ENCODE measurements at places on chromosomes 6 and 20. TPM values are rescaled to one million over a fixed set of nuclear protein-coding genes. Genes with fewer than 3 reads are reported as not detected.
A peak's percentile ranks its signal among the peaks of the same experiment; 100 is the strongest.

- DNase-seq, result no peak
These were observed 78.1 kb downstream of the LRFN2 start for GRCh38 chr6:40509086-40509485.

GRCh38 chr20:38075161-38075998 is 41.8 kb downstream of the RPRD1B start:
- DNase-seq, result no peak

- no peak for DNase-seq
These were observed 2.9 kb upstream of the AKAP7 start for GRCh38 chr6:131132360-131132759.

GRCh38 chr6:168352096-168352495 is 32.5 kb upstream of the DACT2 start:
- no peak for DNase-seq

GRCh38 chr6:82032444-82032843 is 215.1 kb downstream of the IBTK start:
- no peak for DNase-seq

DNA sequence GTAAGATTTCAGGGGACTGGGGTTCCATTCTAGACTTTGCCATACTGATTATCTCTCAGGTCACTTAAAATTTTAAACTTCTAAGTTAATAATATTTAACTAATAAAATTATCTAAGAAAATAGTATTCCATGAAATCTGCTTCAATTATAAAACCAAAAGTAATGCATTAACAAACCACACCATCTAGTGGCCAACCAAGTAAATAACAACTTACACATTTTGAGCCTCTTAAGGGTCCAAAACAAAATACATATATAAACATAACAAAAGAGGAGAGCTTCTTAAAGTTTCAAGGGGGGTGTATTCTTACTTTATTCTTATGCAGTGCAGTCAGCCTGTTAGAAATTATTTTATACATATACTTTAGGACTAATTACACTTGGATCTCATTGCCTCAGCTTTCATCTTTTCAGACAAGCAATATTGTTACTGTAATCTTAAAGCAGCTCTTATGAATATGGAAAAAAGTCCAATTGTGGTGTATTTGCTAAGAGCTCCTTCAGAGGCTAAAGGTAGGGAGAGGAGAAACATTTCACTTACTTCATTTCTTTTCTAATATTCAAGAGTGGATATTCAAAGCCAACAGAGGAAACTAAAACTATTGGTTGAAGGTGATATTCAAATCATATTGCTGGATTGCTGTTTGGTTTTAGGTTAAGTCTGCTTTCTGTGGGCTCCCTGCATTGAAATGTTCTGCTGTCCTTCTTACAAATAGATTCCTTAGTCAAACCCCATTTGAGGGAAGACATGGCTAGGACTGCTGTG is 199.7 kb upstream of the SIM1 start:
- DNase-seq, result no peak

DNA sequence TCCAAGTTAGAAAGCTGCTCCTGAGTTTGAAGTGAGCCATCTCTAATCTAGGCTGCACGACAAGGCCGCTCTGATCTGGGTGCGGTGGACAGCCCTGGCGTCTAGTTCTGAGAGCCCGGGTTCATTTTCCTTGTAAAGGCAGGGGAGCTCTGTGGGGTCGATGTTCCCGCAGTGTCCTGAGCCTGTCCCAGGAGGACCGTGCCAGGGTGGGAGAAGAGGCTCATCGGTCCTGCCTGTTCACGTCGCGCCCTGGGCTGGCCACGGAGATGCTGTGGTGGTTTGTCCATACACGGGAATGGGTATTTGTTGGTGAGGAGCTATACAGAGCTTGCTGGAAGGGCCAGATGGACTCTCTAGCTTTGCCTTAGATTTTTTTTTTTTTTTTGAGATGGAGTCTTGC is 27.0 kb downstream of the PSMG4 start:
- DNase-seq, result no peak

- DNase-seq, result no peak
These were observed 73.3 kb downstream of the OPRM1 start for GRCh38 chr6:154112181-154112809.

GRCh38 chr6:36975231-36976006 is 10.6 kb downstream of the MTCH1 start:
- no peak for DNase-seq

- no peak for DNase-seq
These were observed 1.1 kb downstream of the RNF144B start for GRCh38 chr6:18388271-18388670.

- DNase-seq, result no peak
These were observed 14.1 kb downstream of the OSBPL2 start for GRCh38 chr20:62252342-62252966.

GRCh38 chr6:129163551-129163950 is 280.6 kb downstream of the LAMA2 start:
- DNase-seq, result no peak

- no peak for DNase-seq
These were observed 94.7 kb downstream of the ADTRP start for GRCh38 chr6:11683871-11684270.

DNA sequence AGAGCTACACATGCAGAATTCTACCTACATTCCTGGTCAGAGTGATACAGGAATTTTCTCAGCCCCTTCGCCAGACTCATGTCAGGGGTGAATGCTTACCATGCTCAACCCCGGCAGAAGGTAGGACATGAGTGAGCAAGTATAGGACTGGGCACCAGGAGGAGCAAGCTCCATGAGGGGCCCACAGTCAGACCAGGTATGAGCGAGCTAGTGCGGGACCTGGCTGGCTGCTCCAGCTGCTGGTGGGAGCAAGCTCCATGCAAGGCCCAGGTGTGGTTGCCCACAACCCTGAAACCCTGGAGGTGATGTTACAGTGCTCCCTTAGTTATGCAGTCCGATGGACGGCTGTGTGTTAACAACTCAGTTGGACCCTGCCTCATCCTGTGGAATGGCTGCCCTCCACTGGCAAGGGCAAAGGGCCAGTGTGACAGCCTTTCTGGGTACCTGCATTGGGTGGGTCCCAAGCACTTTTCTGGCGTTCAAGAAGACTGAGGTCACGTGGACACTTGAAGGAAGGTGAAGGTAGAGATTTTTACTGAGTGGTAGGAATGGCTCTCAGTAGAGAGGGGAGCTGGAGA is 503.5 kb upstream of the CITED2 start:
- DNase-seq, result no peak

DNA sequence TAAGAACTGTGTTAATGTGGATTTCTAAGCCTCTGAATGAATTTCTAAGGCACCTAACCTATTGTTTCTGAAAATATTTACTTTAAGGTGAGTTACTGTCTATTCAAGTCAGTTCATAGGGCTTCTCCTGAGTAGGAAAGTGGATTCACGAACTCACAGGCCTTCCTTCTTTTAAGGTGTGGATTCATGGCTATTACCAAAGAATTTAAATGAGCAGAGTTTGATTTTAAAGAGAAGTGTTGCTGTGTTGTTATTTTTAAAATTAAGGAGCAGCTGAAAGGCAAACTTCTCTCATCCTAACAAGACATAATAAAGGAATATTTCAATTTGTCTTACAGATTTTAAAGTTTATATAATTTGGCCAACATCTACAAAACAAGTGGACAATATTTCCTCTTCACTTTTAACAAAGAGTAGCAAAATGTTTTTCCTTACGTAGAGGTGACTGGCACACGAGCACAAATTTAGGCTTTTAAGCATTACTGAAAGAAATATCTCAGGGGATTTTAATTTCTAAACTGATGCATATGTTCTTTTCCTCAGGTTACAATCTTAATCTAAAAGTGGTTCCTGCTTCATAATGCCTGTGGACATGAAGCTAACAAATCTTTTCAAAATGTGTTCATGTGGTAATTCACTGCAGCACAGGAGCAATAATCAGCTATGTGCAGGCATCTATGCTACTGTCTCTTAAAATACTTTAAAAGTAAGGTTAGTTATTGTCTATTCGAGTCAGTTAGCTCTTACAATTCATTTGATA is 602 bp upstream of the TSPYL4 start:
- DNase-seq, result no peak

GRCh38 chr6:90362318-90362717 is 65.7 kb upstream of the BACH2 start:
- DNase-seq, result no peak

DNA sequence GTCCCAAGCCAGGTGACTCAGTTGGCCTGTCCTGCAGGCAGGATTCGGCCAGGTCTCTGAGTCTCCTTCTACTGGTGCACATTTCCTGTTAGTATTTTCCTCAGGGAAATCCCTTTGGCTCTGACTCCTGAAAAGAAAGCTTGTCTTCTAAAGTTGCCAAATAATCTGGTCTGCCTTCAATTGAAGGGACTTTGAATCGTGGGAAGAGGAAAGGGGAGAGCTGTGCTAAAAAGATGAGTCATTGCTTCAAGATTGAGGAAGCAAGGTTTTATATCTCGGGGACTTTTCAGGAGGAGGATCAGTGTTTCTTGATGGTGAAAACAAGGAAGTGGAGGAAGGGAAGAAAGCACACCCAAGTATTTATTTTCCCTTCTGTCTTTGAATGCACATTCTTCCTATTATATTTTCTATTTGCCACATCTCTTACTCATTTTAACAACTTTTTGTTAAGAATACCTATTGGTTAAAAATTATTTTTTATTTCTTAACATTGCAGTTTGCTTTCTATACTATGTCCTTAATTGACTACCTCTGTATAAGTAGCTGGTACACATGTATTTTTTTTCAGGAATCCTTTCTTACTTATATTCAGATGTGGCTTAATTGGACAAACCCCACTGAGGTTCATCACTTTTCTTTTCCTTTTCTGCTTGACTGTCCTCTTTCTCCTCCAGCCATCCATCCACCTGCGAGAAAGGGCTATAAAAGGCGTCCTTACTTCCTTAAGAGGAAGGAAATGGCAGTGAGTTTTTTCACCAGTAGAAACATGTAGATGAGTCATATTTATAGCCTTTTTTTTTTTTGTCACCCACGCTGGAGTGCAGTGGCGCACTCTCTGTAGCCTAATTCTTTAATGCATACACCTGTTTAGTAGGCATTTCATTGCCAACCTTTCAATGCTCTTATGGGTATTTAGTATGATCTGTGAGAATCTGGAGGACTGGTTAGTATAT is 15.0 kb upstream of the IFNGR1 start:
- peak; percentile 27 for DNase-seq

GRCh38 chr6:81988446-81988845 is 236.0 kb upstream of the TENT5A start:
- no peak for DNase-seq

GRCh38 chr6:131061751-131062119 is 1.3 kb downstream of the EPB41L2 start:
- no peak for DNase-seq

Gene EDN3
- total RNA-seq, result 7.7 TPM

Gene DAAM2
- 12.5 TPM for total RNA-seq

Gene STX11
- total RNA-seq, result 2.9 TPM

Gene LRRC73
- 7.0 TPM for total RNA-seq

Gene BEND6
- 0.95 TPM for total RNA-seq

Gene SCGN
- total RNA-seq, result 3.2 TPM

Gene FKBP1C
- 1.1 TPM for total RNA-seq

Gene ATXN1
- 71.0 TPM for total RNA-seq

Gene LRFN2
- total RNA-seq, result not detected

Gene BHLHE23
- total RNA-seq, result not detected

Gene SLPI
- total RNA-seq, result 548 TPM

Gene CFAP206
- total RNA-seq, result 0.40 TPM
